Fibroblast of lung (primary cell): ENCODE measurements at places on chromosomes 2 and 18.
A peak's percentile ranks its signal among the peaks of the same experiment; 100 is the strongest.

DNA sequence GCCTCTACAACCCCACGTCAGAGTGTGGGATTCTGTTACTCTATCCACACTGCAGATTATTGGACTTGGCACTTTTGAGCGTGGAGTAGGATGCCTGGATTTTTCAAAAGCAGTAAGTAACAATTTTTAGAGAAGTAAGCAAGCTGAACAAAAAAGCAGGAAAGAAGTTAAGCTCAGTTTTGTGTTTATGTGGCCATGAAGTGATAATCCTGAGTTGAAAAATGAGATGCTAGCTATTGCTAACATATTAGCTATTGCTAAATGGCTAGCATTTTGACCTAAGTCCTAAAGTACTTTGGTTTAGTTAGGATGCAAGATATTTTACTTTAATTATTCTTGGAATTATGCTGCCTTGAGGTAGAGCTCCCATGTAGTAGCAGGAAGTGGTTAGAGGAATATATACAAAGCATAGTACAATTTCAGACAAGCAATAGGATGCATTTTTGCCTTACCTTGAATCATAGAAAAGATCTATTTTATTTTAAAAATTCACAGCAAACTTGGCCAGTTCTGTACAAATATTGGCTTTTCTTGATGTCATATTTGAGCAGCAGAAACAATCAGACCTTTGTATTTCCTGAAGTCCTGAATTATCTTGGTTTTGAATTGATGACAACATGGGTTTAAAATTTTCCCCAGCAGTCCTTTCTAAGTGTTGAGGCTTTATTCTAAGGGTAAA, 74.6 kb downstream of the COX7A2L start:
- DNase-seq, result no peak
- H3K27ac ChIP-seq, result no peak overlapping the region
- H3K4me1 ChIP-seq, result no peaks in the 10 kb centered on the region
- H3K4me3 ChIP-seq, result no peak overlapping the region

DNA sequence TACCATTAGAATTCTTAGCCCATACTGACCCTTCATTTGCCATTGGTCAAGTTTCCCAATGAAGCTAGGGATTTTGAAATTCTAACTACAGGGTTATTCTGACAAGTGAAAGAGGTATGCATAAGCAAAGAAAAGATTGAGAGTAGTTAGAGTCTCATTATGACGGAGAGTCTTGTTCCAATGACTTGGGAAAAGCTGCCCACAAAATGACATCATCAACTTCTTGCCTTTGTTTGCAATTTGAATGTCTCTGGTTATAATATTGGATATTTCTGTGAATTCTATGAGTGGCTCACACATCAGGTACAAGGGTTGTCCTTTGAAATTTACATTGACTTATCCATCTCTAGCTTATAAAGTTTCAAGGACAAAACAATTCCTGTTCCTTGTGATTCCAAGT, 772.2 kb downstream of the TRIB2 start:
- DNase-seq, result peak; percentile 8
- H3K27me3 ChIP-seq, result no peaks in the 10 kb centered on the region
- no peak overlapping the region for H3K27ac ChIP-seq
- H3K4me3 ChIP-seq, result no peak overlapping the region
- H3K4me1 ChIP-seq, result no peaks in the 10 kb centered on the region
- no peaks in the 10 kb centered on the region for H3K36me3 ChIP-seq

GRCh38 chr2:144041612-144042011, 478.3 kb downstream of the ZEB2 start:
- DNase-seq, result no peak
- no peaks in the 10 kb centered on the region for H3K36me3 ChIP-seq
- no peak overlapping the region for H3K4me3 ChIP-seq
- H3K27me3 ChIP-seq, result no peaks in the 10 kb centered on the region
- no peak overlapping the region for H3K27ac ChIP-seq
- H3K4me1 ChIP-seq, result no peaks in the 10 kb centered on the region

GRCh38 chr18:76446321-76447257, 48.5 kb downstream of the ZNF516 start:
- H3K27ac ChIP-seq, result peak overlapping the region; percentile 83
- no peak overlapping the region for H3K4me3 ChIP-seq
- H3K36me3 ChIP-seq, result peaks cover 11% of the 10 kb centered on the region
- peaks cover 31% of the 10 kb centered on the region for H3K4me1 ChIP-seq
- DNase-seq, result no peak

DNA sequence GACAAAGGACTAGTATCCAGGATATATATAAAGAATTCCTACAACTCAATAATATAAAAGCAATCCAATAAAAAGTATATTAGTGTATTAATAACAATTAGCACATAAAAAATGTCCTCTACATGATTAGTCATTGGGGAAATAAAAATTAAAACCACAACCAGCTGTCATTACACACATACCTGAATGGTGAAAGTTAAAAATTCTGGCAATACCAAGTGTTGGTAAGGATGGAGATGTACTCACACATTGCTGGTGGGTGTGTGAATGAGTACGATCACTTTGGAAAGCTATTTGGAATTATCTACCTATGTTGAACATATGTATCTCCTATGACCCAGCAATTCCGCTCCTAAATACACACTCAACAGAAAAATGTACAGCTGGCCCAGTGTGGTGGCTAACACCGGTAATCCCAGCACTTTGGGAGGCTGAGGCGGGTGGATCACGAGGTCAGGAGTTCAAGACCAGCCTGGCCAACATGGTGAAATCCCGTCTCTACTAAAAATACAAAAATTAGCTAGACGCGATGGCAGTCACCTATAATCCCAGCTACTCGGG, 14.3 kb upstream of the NOL10 start:
- no peak for DNase-seq
- H3K4me3 ChIP-seq, result no peak overlapping the region
- no peaks in the 10 kb centered on the region for H3K36me3 ChIP-seq
- peaks cover under 1% of the 10 kb centered on the region for H3K27me3 ChIP-seq

- no peaks in the 10 kb centered on the region for H3K36me3 ChIP-seq
- DNase-seq, result no peak
- H3K27ac ChIP-seq, result no peak overlapping the region
- peaks cover 12% of the 10 kb centered on the region for H3K27me3 ChIP-seq
- H3K4me3 ChIP-seq, result no peak overlapping the region
Measured at GRCh38 chr2:70816726-70817125, 3.7 kb downstream of the CLEC4F start.

DNA sequence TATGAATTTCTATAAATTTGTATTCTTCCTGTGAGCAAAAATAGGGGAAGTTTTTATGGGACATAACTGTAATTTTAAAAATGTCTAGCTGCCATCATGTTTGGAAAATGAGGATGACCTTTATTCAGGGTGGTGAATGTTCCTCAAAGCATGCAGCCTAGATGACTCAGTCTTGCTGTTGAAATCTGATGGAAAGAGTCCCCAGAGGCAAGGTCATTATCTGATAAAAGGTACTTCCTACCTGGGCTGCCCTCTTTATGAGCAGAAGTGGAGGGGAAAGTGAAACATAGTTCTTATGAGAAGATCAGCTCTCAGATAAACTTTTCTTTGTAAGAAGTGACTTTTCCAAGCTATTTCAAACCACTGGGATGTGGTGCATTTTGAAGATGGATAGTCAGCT, 1144.7 kb upstream of the PIK3C3 start:
- no peak overlapping the region for H3K4me3 ChIP-seq
- H3K36me3 ChIP-seq, result no peaks in the 10 kb centered on the region
- H3K27ac ChIP-seq, result no peak overlapping the region
- H3K4me1 ChIP-seq, result no peaks in the 10 kb centered on the region
- DNase-seq, result peak; percentile 64
